ENCODE measurements at places on chromosomes 7 and 10.
A peak's percentile ranks its signal among the peaks of the same experiment; 100 is the strongest.

DNA sequence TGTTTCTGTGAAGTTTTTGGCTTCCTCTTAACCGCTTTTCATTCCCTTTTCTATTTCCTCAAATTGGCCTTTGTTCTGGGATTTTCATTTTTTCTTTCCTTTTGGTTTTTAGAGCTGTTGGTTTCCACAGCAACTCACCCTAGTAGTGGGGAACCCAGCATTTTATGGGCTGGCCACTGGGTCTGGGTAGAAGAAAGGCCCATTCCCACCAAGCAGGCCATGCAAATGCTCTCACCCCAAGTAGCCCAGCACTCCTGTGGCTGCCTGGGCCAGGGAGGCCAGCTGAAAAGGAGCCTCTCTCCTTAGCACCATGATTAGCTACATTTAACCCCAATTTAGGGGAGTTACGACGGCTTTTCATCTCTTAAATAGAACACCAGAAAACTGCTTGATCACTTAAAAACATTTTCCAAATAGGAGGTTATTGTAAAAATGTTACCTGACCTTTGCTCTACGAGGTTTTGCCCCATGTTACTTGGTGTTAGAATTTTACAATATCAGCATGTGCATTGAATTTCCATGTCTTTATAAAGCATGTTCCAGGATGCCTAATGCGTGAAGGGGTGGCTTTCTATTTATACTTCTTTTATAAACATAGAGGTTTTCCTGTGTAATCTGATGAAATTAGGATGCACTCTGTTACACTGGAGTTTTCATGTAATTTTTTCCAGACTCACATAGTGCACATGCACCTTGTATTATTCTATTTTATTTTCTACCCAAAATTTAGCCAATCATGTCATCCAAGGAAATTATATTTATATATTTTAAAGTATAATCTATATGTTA lies 75.4 kb downstream of the FAM171A1 start:
- no peak for DNase-seq

DNA sequence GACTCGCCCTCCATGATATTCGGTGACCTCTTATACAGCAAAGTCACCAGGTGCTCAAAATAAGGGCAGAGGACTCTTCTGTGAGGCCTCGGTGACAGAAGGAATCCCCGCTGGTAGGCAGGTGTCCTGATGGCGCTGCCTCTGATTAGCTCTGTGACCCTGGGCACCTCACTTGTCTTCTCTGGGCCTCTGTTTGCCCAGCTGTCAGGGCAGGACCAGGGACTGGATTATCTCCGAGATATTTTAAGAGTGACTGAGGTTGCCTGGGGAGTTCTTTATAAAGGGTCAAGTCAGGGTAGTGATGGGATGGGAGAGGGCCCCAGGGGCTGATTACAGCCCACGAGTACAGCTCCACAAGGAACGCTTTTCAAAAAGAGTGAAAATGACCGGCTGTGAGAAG lies 70.9 kb upstream of the SAMD8 start:
- DNase-seq, result no peak

DNA sequence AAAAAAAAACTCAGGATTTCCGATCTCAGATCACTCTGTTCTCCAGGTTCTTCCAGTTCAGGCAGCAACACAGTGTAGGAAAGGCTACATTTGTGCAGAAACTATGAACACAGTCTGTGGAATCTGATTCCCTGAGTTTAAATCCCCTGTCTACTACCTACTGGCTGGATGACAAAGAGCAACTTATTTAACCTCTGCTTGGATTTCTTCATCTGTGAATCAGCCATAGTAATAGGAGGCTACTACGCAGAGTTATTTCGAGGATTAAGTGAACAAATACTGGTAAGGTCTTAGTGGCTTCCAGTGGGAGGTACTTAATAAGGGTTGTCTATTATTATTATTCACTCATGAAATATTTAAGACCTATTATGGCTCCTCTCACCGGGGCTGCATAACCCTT lies 44.3 kb upstream of the PDCD4 start:
- DNase-seq, result no peak

DNA sequence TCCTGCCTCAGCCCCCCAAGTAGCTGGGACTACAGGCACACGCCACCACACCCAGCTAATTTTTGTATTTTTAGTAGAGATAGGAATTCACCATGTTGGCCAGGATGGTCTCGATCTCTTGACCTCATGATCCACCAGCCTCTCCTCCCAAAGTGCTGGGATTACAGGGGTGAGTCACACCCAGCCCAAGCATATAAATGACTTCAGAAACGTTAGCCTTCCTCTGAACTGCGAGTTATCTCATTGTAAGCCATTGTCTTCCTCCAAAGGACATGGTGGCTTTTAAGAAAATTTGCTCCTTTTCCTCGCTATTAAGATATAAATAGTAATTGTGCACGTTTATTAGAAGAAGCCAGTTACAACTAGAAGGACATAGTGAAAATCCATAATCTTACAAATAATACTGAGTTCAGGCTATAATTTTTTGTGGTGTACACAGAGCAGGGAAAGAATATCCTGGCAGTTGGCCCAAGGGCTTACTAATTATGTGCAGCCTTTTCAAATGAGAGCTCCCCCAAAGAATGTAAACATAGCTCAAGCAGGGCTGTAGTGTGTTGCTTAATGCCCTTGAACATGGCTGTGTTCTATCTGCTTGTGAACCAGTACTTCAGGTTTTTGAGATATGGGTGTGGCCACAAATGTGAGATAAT lies 495.8 kb downstream of the PARD3 start:
- DNase-seq, result no peak

GRCh38 chr10:128078136-128078969 lies 47.9 kb downstream of the MKI67 start:
- DNase-seq, result peak; percentile 37

DNA sequence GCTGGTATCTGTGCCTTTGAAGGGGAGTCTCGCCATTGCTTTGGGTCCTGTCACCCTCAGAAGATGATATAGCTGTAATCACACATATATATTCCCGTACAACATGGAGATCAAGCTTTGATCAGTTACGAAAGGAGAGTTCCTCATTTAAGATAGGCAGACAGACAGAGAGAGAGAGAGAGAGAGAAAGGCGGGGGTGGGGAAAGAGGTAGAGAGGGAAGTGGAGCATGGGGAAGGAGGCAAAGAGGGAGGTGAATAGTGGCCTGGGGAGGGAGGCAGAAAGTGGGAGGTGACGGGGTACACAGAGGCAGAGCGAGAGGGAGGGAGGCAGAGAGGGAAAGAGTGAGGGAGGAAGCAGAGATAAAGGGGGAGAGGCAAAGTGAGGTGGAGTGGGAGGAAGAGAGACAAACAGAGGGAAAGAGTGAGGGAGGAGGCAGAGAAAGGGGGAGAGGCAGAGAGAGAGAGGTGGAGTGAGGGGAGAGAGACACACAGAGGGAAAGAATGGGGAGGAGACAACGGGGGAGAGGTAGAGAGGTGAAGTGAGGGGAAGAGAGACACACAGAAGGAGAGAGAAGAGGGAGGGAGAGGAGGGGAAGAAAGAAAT lies 44.6 kb upstream of the C1QL3 start:
- DNase-seq, result no peak

All from stimulated activated CD4-positive, alpha-beta T cell treated with anti-CD3 and anti-CD28 coated beads, Interleukin-2, amount 100 ng/mL, for 48 hours (primary cell).